ENCODE measurements at places on chromosomes 11 and 22.

- no peak for DNase-seq
These were observed 543.2 kb upstream of the CCDC179 start for GRCh38 chr11:23403210-23404185.

GRCh38 chr11:68122936-68123539 is 1.9 kb upstream of the CHKA start:
- DNase-seq, result no peak

DNA sequence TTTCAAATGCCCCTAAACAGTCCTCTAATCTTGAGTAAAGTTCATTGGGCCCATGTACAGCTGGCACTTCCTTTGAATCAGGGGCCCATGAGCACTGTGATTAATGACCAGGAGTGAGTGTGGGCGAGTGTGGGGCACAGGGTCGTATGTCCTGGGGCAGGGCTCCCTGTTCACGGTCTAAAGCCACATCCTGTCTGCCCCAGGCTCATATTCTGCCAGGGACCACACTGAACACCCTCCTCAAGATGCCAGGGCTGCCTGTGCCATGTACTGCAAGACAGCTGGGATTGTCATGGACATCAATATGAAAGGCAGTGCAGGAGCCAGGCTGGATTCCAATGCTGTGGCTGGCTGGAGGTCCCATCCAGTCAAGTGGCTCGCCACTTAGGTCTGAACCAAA is 130.5 kb downstream of the KIRREL3 start:
- DNase-seq, result no peak

- no peak for DNase-seq
These were observed 32.9 kb upstream of the DDI1 start for GRCh38 chr11:104003491-104003890.

DNA sequence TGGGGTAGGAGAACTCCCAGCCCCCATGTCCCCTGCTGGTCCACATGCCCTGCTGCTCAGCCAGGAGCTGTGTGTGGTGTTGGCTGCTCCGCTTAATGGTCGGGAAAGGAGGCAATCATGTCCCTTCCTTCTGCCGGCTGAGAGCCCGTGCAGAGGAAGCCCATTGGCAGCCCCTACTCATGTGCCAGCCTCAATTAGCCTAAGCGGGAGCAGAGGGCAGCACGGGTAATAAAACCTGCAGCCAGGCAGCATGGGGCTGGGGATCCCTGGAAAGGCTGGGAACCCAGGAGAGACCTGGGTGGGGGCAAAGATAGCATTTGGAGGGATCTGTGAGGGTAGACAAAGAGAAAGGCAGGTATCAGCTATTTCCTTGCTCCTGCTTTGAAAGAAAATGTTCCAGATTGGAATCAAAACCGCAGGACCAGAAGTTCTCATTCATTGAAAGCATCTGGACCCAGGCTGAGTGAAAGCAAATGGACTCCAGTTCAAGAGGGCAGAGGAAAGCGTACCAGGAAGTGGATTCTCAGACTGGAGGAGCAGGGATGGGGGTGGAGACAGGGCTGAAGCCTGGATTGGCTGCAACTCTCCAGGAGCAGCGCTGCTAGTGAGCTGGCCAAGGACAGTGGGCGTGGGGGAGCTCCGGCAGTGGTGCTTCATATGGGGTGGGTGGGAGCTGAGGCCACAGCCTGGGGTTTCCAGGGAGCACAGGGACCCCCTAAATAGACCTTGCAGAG is 103.4 kb upstream of the NECTIN1 start:
- DNase-seq, result no peak

- DNase-seq, result no peak
These were observed 32.2 kb upstream of the ARFGAP3 start for GRCh38 chr22:42889304-42889703.

DNA sequence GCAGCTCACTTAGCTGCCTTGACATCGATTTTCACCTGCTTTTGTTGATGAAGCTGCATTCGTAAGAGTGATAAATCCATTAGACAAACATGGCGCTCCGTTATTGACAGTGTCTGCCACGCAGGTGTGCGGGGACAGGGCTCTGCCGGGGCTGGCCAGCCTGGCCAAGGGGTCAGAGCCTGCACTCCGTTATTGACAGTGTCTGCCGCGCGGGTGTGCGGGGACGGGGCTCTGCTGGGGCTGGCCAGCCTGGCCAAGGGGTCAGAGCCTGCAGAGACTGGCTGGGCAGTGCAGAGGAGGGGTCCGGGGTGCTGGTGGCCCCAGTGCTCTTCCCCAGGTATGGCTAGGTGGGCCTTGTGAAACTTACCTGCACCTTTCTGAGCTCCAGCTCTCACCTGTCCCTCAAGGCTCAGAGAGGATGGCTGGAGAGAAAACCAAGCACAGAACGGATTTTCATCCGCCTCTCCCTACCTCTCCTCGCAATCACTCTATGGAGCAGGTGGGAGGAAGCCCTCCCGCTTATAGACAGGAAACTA is 101.6 kb upstream of the B3GAT1 start:
- no peak for DNase-seq

GRCh38 chr11:20672575-20672974 is 3.2 kb downstream of the NELL1 start:
- no peak for DNase-seq

- no peak for DNase-seq
These were observed 386.6 kb upstream of the NARS2 start for GRCh38 chr11:78961247-78961646.

Data from stimulated activated CD4-positive, alpha-beta T cell treated with anti-CD3 and anti-CD28 coated beads, Interleukin-1b, Interleukin-23, amount 100 ng/mL, for 1 hour (primary cell).